ENCODE measurements at places on chromosomes 11 and 22.

- DNase-seq, result no peak
Observed at GRCh38 chr22:38947321-38948140, 9.9 kb upstream of the APOBEC3A start.

DNA sequence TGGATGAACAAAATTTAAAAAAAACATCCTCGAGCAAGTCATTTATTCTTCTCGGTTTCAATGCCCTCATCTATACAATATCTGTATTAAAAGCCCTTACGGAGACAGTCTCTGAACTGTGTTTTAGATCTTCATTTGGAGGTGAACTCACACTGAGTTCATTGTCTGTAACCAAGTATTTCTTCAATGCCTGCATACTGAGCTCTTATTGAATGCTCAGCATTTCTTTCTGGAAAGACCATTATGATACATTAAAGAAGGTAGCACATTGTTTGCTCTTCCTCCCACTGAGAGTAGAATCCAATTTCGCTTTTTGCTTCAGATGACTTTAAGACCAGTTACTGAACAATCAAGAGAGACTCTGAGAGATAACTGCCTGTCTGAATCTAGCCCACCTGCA is 1.7 kb upstream of the ANO3 start:
- no peak for DNase-seq

GRCh38 chr11:60769273-60769672 is 12.6 kb downstream of the MS4A15 start:
- DNase-seq, result peak; percentile 35

- DNase-seq, result no peak
Observed at GRCh38 chr11:11157185-11157584, 195.9 kb downstream of the CSNK2A3 start.

DNA sequence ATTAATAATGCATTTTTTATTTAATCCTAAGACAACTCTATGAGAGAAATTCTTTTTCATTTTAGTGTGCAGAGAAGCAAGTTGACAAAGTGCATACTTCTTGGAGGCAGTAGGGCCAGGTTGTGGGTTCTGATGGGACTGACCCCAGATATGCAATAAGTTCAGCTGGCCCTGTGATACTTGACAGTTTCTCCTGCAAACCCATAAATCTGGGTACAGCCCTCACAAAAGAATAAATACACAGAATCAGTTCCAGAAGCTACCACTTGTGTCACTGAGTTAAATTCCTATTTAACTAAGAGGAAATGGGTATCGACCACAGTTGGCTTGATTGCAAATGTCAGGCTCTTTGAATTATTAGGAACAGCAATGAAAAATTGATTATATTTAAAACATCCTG is 598.5 kb upstream of the API5 start:
- DNase-seq, result no peak

DNA sequence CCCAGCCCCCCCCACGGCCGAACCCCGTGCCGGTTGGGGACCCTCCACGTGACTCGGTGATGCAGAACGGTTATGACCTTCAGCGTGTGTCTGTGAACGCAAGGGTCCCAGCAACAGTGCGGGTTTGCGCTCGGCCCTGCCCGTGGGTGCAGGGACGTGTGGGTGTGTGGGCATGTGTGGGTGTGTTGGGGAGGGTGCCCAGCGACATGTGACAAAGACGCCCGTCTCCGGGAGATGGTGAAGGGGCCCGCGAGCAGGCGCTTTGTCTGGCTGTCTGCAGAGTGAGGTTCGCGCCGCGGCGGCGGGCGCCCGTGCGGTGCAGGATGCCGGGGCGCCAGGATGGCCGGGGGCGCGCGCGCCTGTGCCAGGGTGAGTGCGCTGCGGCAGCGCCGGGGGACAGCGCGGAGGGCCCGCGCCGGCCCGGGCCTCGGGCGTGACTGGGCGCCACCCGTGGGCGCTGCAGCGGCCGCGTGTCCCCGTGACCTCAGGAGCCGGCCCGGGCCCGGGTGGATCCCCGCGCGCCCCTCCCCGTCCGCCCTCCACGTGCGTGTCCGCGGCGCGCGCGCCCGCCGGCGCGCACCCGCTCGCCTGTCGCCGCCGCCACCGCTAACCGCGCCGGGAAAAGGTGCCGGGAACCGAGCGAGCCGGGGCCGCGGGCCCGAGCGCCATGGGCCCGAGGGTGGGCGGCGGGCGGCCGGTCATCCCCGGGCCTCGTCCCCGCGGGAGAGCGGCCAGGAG is at the start of gene LRFN4:
Gene LRFN4, plus strand, starts transcription at position 569 of the 738 bp plus-strand sequence. CDS start 681 bp downstream, outside the sequence.
- DNase-seq, result peak; percentile 84

DNA sequence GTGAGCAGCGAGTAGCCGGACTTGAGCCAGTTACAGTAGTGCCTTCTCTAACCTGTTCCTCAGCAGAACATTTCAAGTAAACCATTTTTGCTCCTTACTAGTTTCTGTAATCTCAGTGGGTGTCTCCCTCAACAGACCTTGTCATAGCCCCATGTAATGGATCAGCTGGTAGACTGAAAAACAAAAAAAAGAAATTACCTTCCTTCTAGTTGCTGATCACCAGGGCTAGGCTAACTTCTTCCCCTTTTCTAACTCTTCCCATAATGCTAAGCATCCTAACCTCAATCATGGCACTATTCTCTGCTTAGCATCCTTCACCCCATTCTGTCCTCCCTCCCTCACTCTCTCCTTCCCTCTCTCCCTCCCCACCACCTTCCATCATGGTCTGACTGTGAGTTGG is 35.8 kb upstream of the CBX6 start:
- no peak for DNase-seq

- no peak for DNase-seq
Observed at GRCh38 chr11:15727520-15727914, 612.8 kb downstream of the INSC start.

- no peak for DNase-seq
Observed at GRCh38 chr22:11360632-11361031, 4167.4 kb upstream of the OR11H1 start.

- peak; percentile 93 for DNase-seq
Observed at GRCh38 chr22:41699264-41700107, at the start of gene MEI1. TSS of gene MEI1 (plus strand) at chr22:41699503. CDS start at chr22:41699539, 36 bp downstream.

DNA sequence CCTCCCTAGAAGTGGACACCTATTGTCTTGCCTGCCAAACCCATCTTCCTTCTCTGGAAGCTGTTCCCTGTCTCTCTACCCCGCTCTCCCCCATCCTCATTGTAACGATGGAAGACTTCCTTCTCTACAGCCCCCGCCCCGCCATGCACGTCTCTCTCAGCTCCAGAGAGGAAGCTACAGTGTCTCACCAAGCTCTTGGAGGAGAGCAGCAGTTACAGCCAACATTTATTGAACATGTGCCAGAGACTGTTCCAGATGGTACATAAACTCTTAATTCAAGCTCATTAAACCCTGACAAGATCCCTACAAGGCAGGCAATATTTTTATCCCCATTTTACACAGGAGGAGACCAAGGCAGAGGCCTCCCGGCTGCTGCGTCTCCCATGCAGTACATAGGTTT is 15.1 kb downstream of the MCHR1 start:
- no peak for DNase-seq

DNA sequence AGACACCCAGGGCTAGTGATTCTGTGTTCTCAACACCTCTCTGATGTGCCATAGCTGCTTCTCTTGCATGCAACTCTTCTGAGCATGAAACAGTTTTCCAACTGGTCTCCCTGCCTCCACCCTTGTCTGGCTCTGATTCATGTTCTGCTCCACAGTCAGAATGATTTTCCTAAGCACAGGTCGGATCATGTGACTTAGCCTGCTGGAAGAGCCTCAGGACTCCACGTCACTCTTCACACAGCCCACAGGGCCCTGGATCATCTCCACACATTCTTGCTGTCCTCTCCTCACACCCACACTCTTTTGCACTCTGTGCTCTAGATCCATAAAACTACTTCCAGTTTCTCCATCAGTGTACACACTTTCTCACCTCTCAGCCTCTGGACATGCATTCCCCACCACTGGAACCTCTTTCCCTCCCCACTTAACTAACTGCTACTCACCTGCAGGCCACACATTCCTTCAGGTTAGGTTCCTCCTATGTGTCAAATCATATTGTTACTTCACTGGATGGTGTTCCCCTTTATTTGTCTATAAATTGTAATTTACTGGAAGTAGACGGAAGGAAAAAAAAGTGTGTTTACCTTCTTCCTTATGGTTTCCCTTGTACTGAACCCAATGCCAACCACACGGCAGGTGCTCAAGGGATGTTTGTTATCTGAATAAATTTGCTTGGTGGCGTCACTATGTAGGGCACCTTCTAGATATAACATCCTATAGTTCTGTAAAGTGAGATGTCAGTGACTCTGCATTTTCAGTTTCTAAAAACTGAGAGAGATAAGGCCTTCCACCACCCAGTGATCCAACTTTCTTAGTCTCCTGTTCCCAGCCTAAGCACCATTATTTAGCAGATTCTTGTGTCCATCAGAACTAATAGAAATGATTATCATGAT is 133.7 kb downstream of the ETS1 start:
- DNase-seq, result no peak

DNA sequence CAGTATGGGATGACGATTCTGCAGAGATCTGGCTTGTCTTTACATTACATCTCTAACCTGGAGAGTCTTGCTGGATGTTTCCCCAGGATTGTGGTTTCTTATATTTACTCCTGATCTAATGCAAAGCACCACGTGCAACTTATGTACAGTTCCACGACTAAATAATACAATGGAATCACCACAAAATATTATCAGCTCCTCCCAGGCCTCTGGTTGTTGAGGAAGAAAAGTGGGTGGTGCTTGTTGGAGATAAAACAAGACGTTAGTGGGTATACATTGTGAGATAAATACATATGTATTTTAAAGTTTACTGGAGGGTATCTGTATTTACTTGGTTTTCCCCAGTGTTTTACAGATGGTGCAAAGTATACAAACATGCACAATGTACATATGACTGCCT is 569.7 kb downstream of the NTM start:
- no peak for DNase-seq

DNA sequence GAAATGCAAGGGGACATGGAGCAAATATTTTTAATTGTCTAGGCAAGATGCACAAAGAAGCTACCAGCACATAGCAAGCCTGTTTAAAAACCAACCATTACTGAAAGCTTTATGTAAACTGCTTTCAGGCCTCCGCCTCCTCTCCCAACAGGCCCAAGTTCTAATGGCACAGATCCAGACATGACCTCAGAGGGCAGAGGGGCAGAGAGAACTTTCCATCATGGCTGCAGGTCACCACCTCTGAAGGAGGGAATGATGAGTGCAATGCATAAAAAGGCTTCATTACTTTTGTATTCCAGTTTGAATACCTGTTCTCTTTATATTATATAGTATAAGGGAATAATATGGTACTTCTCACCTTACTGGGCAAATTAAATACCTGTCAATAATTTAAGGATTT is 15.2 kb downstream of the DDX17 start:
- DNase-seq, result no peak

DNA sequence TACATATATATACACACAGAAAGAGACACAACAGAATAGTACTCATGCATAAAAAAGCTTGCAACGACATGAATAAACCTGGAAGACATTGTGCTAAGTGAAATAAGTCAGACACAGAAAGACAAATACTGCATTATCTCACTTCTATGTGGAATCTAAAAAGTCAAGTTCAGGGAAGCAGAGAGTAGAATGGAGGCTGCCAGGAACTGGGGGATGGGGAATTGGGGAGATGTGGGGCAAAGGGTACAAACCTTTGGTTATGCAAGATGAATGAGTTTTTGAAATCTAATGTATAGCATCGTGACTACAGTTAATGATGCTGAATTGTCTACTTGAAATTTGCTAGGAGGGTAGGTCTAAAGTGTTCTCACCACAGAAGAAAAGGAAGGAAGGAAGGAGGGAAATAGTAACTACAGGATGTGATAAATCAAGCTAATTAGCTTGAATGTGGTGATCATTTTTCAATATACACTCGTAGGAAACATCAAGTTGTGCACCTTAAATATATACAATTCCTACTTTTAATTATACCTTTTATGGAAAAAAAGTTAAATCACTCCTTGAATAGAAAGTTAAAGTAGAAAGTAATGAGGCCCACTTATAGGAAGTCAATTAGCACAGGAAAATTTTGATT is 33.8 kb downstream of the MMP13 start:
- no peak for DNase-seq

GRCh38 chr11:56636861-56637260 is 5.4 kb downstream of the OR5AP2 start:
- no peak for DNase-seq

DNA sequence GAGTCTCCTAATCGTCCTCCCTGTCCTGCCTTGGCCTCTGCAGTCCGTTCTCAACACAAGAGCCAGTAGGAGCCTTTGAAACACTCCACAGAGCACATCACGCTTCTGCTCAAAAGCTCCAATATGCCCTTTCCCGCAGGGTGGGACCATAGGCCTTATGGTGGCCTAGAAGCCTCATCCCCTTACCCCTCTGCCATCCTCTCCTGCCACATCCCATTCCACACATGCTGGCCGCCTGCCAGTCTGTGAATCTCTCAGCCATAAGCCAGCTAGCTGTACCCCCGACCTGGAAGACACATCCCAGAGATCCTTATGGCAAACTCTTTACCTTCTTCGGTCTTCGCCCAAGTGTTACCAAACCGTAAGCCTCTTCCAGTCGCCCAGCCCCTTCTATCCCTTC is 157.8 kb downstream of the ENTHD1 start:
- DNase-seq, result peak; percentile 56
